Mononuclear cell (primary cell): ENCODE measurements at places on chromosomes 7 and 10. TPM values are rescaled to one million over a fixed set of nuclear protein-coding genes. Genes with fewer than 3 reads are reported as not detected.

Gene PUS7
- 6.3 TPM for total RNA-seq

Gene ZNF438
- total RNA-seq, result 2.2 TPM

Gene INSYN2A
- not detected for total RNA-seq

Gene DNAJB6
- 224 TPM for total RNA-seq

Gene ETV1
- total RNA-seq, result 0.31 TPM

Gene ODAD2
- 0.10 TPM for total RNA-seq

Gene GARIN1A
- total RNA-seq, result 0.52 TPM

Gene HTR5A
- total RNA-seq, result under 0.01 TPM

Gene STRIP2
- 0.42 TPM for total RNA-seq

Gene PKD2L1
- total RNA-seq, result under 0.01 TPM

Gene BPGM
- total RNA-seq, result 20.8 TPM

Gene TMEM225B
- total RNA-seq, result 1.4 TPM

Gene ACBD7
- 0.42 TPM for total RNA-seq

Gene NXPH1
- total RNA-seq, result not detected

Gene PLOD3
- total RNA-seq, result 8.7 TPM

Gene DEPP1
- 0.21 TPM for total RNA-seq

Gene HYAL4
- total RNA-seq, result not detected

Gene ARPC1B
- 282 TPM for total RNA-seq

Gene HEPACAM2
- not detected for total RNA-seq

Gene COMMD3
- total RNA-seq, result 21.5 TPM

Gene SLC13A1
- not detected for total RNA-seq

Gene AGMO
- not detected for total RNA-seq

Gene JCAD
- total RNA-seq, result 0.10 TPM

Gene CCDC3
- 0.21 TPM for total RNA-seq

Gene IQUB
- 0.52 TPM for total RNA-seq

Gene CYP26A1
- not detected for total RNA-seq

Gene MBL2
- not detected for total RNA-seq

Gene ALOX5
- total RNA-seq, result 88.9 TPM

Gene RHBDD2
- total RNA-seq, result 65.3 TPM

Gene OR2A12
- not detected for total RNA-seq

Gene SFRP5
- total RNA-seq, result 0.52 TPM

Gene COBL
- 0.10 TPM for total RNA-seq

Gene NRP1
- 1.2 TPM for total RNA-seq

Gene CALML3
- total RNA-seq, result not detected

Gene TCAF2
- total RNA-seq, result 27.3 TPM

Gene CALN1
- total RNA-seq, result under 0.01 TPM

Gene POM121L12
- total RNA-seq, result not detected

Gene TDRD1
- 0.10 TPM for total RNA-seq

Gene SNCG
- not detected for total RNA-seq

Gene CCM2
- 35.7 TPM for total RNA-seq

Gene PIP
- not detected for total RNA-seq

Gene PGAM2
- 0.63 TPM for total RNA-seq

Gene MSS51
- 0.73 TPM for total RNA-seq

Gene SEC61G
- 107 TPM for total RNA-seq

Gene RNF32
- total RNA-seq, result 0.10 TPM

Gene TFR2
- total RNA-seq, result 0.31 TPM

Gene C10orf67
- 0.31 TPM for total RNA-seq

Gene LIPK
- not detected for total RNA-seq

Gene OR13A1
- 0.10 TPM for total RNA-seq

Gene GIMAP2
- total RNA-seq, result 159 TPM

Gene ITPRID1
- total RNA-seq, result 0.73 TPM

Gene NDUFB8
- 112 TPM for total RNA-seq

Gene LUC7L2
- 105 TPM for total RNA-seq
